ENCODE measurements at places on chromosomes 2 and 18. TPM values are rescaled to one million over a fixed set of nuclear protein-coding genes. Genes with fewer than 3 reads are reported as not detected.
A peak's percentile ranks its signal among the peaks of the same experiment; 100 is the strongest.

DNA sequence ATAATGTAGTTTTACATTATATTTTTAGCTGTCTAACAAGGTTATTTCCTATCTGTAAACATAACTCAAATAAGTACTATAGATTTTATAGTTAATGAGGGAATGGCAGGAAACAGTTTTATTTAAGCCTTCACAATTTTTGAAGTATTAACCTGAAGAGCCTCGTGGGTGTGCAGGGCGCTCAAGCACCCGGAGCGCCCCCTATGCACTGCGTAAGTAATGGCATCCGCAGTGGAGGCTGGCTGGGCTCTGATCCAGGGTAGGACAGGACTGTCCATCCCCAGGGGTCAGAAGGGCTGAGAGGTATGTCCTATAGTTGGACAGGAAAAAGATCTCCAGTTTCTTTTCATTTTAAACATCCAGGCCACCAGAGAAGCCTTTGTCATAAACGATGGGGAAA, 8.2 kb upstream of the GBX2 start:
- no peak for DNase-seq

The RAB6C gene
- not detected for total RNA-seq

GRCh38 chr2:18752022-18752493, 162.7 kb upstream of the NT5C1B start:
- DNase-seq: no peak

- peak; percentile 1 for DNase-seq
These were observed 518.0 kb downstream of the ZNF516 start for GRCh38 chr18:75977081-75977480.

The IRS1 gene
- total RNA-seq: 32.3 TPM

DNA sequence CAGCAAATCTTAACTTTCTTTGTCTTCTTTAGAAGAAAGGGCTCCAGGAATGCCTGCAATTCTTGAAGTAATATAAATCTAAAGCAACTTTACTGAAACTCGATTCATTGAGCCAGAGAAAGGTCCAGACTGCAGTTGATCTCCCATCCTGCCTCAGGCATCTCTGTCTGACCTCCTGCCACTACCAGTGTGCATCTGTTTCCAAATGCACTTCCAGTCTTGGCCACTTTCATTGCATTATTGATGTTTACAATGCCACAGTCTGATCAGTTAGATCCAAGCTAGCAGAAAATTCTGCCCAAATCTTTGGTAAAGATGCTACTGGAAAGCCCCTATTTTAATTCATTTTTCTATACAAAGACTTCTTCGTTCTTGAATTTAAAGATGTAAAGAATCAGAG, 158.0 kb downstream of the RAPGEF4 start:
- DNase-seq: no peak

GRCh38 chr2:237411683-237412423, 2.1 kb downstream of the COL6A3 start:
- DNase-seq: no peak

The CNTNAP5 gene
- total RNA-seq: not detected

GRCh38 chr2:240818293-240819125, 1.5 kb downstream of the KIF1A start:
- DNase-seq: no peak

DNA sequence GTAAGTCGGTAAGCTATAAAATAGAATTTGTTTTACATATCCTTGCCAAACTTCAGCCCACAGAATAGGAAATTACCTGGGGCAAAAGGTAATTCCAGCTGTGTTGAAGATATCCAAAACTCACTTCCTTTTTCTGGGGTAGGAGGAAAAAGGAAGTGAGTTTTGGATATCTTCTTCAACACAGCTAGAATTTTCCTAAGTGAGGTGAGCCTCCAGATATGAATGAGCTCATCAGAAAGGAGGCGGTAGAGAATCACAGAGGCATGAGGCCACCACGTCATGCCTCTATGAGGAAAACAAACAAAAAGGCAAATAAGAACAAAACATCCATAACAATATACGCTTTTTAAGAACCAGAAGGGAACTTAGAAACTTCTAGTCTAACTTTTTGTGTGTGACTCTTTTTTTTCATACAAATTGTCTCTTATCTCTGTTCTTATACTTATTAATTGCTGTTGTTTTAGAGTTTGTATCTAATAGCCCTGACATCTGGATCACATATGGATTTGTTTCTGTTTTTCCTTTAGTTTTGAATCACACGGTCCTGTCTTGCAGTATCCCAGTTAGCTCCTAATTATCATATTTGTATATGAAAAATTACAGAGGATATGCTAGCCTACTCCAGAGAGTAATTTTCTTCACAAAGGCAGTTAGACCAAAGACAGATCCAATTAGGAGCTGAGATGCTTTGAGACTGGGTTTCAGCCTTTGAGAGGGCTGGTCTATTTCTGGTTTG, 104.5 kb downstream of the RBM43 start:
- no peak for DNase-seq

The FSHR gene
- 0.19 TPM for total RNA-seq

DNA sequence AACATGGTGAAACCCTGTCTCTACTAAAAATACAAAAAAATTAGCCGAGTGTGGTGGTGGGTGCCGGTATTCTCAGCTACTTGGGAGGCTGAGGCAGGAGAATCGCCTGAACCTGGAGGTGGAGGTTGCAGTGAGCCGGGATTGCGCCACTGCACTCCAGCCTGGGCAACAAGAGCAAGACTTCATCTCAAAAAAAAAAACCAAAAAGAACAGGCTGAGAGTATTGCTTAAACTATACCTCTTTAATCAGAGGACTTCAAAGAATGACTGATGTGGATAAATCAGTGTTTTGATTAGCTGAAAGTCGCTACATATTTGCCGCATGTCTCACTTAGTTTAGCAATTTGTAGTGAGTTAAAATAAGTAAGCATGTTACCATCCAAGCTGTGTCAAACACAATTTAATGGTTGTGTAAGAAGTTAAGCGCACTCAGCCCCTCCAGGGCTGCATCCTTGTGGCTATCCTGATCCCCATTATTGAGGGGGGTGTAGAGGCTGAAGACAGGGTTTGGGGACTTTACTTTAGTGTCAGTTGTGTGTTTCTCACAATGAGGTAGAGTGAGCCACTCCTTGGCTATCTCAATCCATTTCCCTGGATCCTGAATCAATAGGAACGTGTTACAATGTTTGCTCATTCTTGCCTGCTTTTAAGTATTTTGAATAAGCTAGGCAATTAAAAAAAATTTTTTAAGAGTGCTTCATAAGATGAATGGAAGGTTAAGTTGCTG, 11.0 kb upstream of the FARP2 start:
- no peak for DNase-seq

DNA sequence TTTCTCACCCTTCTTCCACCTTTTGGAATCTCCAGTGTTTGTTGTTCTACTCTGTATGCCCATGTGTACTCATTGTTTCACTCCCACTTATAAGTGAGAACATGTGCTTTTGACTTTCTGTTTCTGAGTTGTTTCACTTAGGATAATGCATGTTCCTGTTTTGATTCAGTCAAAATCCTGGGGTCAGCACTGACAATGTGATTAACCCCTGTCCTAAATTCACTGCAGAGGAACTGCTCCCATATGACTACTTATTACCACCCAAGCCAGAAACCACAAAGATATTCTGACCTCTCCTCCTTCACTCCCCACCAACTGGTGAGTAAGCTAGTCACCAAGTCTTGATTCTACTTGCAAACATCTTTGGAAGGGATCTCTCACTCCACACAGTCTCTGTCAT, 251.4 kb upstream of the TCF4 start:
- DNase-seq: peak; percentile 72

DNA sequence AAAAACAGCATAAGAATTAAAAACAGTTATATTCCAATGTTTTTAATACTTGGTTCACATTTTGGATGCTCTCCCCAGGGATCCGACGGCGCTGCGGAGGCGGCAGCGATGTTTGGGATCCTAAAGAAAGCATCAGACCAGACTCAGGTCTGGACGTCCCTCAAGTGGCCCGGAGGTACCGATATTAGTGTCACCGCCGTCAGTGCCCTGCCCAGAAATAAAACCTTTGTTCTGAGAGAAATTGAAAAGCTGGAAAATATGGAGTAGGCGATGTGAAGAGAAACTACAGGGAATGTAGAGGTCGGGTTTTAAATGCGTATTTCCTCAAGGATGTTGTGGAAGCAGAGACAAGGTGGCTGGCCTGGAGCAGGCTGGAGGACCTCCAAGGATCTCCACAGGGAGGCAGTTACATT, 683 bp upstream of the TBC1D8 start:
- no peak for DNase-seq

The SPHKAP gene
- not detected for total RNA-seq

- peak; percentile 67 for DNase-seq
These were observed 159.5 kb downstream of the COL6A3 start for GRCh38 chr2:237254369-237254861.

The DSG1 gene
- total RNA-seq: not detected

The NPPC gene
- total RNA-seq: not detected

DNA sequence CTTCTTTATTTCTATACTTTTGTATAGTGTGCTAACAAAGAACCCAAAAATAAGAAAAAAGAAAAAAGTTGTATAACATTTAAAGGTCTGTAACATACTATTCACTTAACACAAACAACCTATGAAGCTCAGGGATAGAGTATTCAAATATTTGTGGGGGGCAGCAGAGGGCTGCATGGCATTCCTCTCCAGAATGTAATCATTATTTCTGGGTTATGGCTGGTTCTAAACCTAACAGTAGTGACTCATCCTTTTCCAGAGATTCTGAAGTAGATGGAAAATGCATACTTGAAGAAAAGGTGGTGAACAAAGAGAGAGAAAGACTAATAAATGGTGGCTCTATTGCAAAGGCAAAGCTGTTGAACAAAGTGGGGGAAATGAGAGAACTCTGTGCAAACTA, 249.4 kb downstream of the NRXN1 start:
- no peak for DNase-seq

DNA sequence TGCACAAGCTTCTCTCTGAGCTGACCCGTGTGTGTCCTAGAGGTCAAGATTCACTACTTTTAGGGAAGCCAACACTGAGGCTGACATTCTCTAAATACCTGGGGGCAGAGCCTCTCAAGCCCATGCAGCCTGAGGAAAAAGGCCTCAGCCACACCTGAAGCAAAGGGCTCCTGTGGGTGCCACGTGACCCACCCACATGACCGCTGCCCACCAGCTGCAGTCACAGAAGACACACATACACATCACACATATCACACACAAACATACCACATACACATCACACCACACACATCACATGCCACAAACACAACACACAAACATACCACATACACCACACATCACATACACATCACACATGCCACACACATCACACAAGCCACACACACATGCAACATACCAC, 14.6 kb downstream of the TMEM177 start:
- no peak for DNase-seq

Measured in myocyte (in vitro differentiated cells).